ENCODE measurements at places on chromosomes 3 and 15.
A peak's percentile ranks its signal among the peaks of the same experiment; 100 is the strongest.

DNA sequence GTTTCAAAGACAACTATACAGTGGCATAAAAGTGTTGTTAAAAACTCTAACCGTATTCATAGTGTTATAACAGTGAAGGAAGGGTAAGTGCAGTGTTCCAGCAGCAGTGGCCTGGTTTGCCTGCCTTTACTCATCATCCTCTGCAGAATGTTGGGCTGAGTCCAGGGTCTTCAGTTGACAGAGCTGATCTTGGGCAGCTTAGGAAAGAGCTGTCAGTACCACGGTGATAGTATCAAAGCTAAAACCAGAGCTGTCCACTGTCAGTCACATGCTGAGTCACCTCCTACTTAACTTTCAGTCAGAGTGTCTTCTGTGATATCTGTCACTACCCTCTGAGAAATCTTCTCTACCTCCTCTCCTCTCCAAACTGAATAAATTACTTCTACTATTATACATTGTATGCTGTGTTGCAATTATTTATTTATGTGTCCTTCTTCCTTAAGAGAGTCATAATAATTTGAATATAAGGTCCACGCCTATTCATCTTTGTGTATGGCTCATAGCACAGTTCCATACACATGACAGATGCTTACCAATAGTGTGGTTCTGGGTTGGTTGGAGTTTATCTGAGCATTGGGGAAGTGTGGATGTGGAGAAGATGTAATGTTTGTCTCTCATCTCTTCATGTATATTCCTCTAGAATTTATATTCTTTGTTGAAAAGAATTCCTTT, 242.1 kb downstream of the ZIC1 start:
- no peak for DNase-seq

DNA sequence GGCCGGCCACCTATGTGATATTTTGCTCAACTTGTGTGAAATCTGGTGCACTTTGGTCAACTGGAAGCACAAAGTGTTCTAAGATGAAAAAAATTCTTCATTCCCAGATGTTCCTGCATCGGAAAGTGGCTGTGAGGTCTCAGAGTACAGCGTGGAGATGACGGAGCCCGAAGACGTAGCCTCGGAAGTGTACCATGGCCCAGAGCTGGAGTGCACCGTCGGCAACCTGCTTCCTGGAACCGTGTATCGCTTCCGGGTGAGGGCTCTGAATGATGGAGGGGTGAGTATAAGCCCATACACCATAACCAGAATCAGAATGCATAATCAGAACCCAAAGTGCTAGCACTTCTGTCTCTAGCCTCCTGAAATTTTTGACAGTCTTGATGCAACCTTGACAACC, 104.3 kb downstream of the GHSR start:
- DNase-seq: no peak

DNA sequence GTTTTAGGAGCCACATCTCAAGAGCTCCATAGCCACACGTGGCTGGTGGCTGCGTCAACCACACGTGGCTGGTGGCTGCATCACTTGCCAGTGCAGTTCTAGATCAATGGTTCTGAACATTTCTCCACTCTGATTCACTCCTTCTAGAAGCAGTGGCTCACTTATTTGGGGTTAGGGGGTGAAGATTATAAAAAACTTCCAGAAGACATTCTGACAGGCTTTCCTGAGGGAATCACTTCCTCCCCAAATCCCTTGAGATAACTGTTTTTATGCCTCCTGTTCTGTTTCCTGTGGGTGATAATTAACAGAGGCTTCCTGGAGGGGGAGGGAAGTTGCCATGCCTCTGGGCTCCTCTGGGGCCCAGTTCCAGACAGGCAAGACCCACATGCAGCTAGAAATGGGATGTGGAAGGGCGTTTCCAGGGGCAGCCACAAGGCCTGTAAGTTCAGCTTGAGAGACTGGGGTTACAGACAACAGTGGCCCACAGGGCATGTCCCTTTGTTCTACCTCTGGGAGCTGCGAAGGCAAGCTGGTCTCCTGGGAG, 23.6 kb downstream of the HEG1 start:
- DNase-seq: no peak

DNA sequence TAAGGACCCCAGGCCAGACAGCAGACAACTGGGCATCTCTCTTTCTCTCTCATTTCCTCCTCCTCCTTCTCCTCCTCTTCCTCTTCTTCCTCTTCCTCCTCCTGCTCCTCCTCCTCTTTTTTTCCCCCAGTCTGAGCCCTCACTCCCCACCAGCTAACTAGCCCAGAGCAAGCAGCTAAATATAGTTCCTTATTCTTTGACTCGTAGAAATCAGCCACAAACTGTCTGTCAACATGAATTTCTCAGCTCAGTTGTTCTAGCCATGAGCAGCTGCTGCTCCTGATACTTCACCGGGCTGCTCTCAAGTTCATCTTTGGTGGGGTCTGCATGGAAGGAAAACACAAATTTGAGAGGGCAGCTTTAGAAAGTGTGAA, 19.2 kb upstream of the LOXL1 start:
- DNase-seq: peak; percentile 21

DNA sequence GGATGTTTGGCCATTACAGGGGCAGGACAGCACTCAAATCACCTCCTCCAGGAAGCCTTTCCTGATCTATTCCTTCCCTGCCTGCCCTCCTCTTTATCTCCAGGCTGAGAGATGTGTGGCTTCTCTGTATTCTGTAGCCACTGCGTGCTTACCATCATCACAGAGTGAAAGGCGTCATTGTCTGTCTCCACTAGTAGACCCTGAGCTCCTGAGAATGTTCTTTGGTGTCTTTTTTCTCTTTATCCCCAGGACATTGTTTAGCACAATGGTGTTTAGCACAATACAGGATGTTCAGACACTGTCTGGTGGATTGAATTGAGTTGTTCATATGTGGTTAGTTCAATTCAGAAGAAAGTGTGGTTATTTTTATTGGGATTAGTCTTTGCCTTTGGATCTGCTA, 26.2 kb upstream of the LARS2 start:
- DNase-seq: no peak

DNA sequence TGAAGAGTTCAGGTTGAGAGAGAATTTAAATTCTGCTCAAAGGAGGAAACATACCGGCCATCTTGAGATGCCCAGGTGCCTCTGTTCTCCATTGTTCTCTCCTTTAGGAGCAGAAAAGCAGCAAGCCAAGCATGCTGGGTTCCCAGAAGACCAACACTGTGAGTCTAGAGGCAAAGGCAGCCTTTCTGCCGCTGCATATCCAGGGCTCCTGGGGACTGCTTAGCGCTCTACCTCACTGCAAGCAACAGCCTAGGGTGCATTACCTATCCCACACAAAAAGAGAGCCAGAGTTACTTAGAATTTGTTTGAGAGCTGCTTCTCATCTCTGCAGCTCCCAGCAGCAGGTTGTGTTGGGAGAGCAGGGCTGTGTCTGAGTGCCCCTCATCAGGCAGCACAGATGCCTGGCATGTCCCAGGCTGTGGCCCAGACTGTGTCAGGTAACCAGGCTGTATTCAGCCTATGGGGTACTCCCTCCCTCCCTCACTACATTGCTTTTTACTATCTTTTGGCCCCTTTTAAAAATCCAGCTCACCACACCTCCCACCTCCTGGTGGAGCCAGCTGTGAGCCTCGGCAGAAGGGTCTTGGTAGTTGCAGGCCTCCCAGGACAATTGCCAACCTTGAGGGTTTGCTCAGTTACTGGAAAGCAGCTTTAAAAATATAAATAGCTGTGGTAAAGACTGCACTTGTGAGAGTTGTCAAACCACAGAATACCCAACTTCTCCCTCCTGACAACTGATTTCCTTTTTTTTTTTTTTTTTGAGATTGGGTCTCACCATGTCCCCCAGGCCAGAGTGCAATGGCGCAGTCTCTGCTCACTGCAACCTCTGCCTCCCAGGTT, 30.2 kb downstream of the BCL2L10 start:
- DNase-seq: no peak

- DNase-seq: peak; percentile 75
These were observed 258.5 kb downstream of the PDCD6IP start for GRCh38 chr3:34056951-34057390.

DNA sequence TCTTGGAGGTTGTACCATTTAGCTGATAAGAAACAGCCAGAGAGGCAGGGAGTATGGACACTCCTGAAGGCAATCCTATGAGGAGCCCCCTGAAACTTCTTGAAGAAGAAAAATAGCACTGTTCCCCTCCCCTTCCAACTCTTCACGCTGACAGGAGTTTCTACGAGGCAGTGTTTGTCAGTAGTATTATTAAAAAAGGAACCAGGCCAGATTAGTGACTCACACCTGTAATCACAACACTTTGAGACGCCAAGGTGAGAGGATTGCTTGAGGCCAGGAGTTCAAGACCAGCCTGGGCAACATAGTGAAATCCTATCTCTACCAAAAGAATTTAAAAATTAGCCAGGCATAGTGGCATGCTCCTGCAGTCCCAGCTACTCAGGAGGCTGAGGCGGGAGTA, 38.7 kb downstream of the WWTR1 start:
- no peak for DNase-seq

DNA sequence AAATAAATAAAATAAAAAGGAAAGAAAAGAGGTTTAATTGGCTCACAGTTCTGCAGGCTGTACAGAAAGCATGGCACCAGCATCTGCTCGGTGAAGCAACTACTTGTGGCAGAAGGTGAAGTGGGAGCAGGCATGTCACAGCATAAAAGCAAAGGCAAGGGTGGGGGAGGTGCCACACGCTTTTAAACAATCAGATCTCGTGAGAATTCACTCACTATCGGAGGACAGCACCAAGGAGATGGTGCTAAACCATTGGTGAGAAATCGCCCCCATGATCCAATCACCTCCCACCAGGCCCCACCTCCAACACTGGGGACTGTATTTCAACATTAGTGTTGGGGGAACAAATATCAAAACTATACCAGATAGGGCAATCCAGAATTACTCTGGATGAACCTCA, 15.3 kb downstream of the SCG3 start:
- no peak for DNase-seq

DNA sequence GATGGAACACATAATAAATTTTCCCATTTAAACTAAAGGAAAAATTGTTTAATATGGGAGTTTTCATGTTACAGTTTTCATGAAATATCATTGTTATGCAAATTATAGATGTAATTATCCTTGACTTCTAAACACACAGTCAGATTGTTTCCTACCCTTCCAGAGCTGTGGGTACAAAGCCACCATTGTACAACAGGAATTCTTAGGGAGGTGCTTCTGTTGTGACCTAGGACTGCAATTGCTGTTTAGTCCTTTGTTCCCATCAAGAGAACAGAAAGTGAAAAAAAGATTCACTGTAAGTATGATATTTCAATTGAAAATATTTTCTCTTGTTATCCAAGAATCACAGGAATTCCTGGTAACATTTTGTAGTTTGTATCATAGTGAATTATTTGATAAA, 455.3 kb upstream of the NAALADL2 start:
- no peak for DNase-seq

- no peak for DNase-seq
These were observed 68.7 kb upstream of the CMC1 start for GRCh38 chr3:28172748-28173147.

GRCh38 chr3:189372243-189372642, 200.5 kb downstream of the TPRG1 start:
- no peak for DNase-seq

- DNase-seq: no peak
These were observed 15.3 kb upstream of the UNC13C start for GRCh38 chr15:53962646-53963561.

GRCh38 chr3:98497381-98497780, at the start of gene OR5K2:
TSS of gene OR5K2 (plus strand) at chr3:98497681. CDS start at chr3:98497681, 0 bp downstream.
- DNase-seq: no peak

DNA sequence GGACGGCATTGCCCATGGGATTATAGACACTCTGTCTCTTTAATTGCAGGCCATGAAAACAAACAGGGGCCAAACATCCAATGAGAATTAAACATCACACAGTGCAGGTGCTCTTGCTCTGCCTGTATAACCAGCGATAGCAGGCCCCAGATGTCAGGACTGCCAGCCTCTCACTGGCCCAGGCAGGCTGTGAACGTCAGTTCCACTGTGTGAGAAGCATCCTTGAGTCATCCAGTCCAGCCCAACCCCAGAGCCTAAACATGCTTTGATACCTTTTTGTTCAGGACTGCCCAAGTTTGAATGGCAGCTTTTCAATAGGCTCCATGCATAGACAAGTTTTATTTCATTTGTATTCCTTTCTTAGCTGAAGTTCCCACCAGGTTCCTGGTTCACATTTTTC, 189.8 kb downstream of the SLCO3A1 start:
- no peak for DNase-seq

DNA sequence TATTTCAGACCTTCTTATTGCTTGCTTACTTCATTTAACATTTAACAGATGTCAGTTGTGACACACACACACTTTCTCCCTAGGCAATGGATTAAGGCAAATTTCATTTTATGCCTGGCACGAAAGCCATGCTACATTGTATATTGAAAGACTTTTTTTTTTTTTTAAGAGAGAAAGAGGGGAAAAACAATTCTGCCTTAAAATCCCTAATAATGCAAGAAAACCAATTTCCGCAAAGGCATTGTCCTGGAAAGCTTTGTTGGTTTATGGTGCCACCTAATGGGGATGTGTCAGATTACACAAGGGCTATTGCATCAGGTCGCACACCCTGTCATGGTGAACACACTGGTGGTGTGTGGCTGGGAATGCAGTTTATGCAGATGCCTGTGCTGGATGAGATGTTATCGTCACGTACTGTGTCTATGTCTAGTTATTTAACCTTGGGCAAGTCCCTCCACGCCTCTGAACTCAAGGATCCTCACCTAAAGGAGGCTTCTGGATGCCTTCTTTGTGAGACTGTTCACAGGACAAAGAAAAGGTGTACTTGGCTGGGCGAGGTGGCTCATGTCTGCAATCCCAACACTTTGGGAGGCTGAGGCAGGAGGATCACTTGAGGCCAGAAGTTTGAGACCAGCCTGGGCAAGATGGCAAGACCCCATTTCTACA, 37.3 kb upstream of the RFTN1 start:
- DNase-seq: peak; percentile 80

GRCh38 chr3:52144034-52144795, 10.0 kb downstream of the POC1A start:
- DNase-seq: peak; percentile 46

DNA sequence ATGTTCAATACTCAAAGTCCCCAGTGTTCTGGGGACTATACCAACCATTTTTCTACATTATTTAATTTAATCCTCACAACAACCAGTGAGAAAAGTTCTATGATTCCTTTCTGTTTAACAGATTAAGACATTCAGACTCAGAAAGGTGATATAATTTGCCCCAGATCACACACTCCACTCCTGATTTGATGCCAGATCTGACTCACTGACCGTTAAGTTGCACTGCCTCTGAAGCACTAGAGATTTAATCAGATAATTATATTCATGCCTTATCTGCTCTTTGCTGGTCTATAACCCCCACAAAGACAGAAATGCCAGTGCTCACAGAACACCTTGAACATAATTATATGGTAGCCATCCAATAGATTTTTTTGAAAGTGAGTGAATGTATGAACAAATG, 501.0 kb downstream of the IGSF11 start:
- DNase-seq: no peak

GRCh38 chr3:120382941-120383447, 33.8 kb upstream of the LRRC58 start:
- DNase-seq: no peak

- no peak for DNase-seq
These were observed 727.2 kb downstream of the SI start for GRCh38 chr3:164351131-164351530.

DNA sequence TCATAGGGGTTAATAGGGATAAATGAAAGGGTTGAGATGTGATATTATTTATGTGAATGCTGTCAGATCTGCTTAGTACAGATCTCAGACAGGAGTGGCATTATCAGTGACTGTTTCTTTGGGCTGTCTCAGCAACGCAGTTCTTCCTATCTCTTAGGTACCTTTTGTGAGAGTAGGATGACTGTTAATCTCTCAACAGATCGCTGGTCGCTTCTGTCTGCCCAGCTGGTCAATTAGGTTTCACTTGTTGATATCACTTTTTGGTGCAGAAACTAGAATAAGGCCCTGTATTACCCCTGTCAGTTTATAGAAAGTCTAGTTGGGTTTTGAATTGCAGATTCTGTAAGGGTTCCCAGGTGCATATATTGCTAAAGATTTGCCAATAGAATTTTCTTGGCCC, 16.5 kb downstream of the DIS3L start:
- DNase-seq: no peak

Data from inflammatory macrophage treated with lipopolysaccharide for 1 hour (primary cell).